AG10803 (cell line): ENCODE measurements at places on chromosomes 4 and X.

DNA sequence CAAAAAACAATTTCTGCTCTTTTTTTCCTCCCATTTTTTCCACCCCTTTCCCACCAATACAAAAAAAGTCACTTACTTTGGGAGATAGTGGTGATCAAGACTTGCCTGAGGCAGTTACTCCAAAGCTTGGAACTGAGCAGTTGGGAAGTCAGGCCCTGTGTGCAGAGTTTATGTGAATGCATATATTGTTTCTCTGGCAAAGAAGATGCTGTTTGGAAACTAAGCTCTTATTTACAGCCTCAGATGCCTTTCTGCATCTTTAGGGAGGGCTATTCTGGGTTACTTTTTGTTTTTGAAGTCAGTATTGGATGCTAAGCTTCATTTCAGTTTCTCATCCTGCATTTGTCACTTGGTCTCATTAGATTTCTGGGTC lies 136.3 kb downstream of the ZNF330 start:
- DNase-seq: no peak

DNA sequence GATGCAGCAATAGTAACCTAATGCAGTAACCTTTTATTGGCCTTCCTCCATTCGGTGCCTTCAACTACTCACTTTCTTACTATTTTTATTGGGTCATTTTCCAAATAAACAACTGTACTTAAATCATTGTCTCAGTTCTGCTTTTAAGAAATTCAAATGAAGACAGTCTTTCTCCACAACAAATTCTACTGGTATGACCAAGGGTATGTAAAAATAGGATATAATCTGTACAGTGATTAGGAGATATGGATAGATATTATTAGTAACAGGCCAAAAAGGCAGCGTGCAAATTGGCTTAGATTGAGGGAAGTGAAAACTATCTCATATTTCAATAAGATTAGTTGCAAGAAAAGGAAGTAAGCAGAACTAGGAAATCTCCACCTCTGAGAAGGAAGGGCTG lies 177.4 kb upstream of the PPP1R2C start:
- DNase-seq: no peak

- peak; percentile 90 for DNase-seq
These were observed 325.6 kb downstream of the CAMK2D start for GRCh38 chr4:113435893-113436292.

- no peak for DNase-seq
These were observed 21.8 kb downstream of the UPRT start for GRCh38 chrX:75295641-75296040.

DNA sequence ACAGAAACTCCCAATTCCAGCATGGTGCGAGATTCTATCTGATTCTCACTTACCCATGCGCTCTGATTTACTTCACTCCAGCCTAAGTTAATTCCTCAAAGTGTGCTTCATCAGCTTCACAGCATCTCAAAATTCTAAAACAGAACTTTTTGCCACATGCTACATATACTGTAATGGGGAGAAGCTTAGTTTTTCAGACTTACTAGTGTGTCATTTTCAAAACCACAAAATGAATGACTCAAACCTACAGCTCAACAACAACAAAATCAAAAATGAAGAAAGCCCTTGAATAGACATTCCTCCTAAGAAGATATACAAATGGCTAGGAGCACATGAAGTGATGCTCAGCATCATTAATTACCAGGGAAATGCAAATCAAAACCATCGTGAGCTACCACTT lies 14.9 kb downstream of the IRF2 start:
- peak; percentile 71 for DNase-seq

DNA sequence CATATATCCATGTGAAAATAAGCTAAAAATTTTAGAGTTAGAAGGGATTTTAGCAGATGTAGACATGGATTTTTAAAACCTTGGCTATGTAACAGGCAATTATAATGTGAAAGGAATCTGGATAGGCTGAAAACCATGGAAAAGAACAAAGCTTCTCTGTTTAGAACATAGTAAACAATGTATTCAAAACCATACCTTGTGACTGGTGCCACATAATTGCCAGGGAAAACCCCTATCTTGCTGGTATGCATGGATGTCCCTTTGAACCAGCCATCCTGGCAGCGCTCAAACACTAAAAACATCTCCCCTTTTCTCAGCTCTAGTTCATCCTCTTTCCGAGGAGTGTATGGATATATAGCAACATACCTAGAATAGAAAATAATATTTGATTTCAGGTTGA lies 110.6 kb upstream of the CBR4 start:
- no peak for DNase-seq

GRCh38 chr4:36244257-36245082 lies at the start of gene ARAP2:
Gene ARAP2 (minus strand): TSS chr4:36244514. CDS start chr4:36229486, 15,028 bp downstream.
- DNase-seq: no peak

DNA sequence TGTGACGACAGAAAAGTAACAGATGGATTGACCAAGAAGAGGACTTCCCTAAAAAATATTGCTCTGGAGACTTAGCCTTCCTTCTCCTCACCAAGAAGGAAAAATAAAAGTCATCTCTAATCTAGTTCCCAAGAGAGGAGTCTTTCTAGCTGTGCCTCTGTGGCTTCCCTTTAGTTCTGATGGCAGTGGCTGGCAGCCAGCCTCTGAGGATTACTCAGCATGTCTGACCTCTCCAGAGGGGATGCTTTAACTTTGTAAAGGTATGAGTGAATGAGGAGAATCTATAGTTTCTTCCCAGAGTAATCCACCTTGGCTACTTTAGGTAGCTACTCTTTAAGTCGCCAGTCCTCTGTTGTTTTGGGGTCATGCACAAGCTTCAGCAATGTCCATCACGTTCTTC lies 163.9 kb upstream of the KIT start:
- peak; percentile 18 for DNase-seq
